ENCODE measurements at places on chromosomes 2 and 18. TPM values are rescaled to one million over a fixed set of nuclear protein-coding genes. Genes with fewer than 3 reads are reported as not detected.
A peak's percentile ranks its signal among the peaks of the same experiment; 100 is the strongest.

DNA sequence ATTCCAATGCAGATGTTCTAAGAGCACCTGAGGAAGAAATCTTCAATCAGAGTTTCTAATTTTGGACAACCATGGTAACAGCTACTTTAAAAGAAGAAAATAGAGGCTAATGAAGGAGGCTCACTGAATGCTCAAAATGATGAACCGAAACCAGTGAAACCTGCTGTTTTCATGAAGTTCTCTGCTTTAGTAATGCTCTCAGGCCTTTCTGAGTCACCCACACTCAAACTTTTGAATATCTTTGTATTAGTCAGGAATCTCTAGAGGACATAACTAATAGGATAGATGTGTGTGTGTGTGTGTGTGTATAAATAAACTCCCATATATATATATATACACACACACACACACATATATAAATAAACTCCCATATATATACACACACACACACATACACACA, 76.9 kb upstream of the RIT2 start:
- no peak for DNase-seq

DNA sequence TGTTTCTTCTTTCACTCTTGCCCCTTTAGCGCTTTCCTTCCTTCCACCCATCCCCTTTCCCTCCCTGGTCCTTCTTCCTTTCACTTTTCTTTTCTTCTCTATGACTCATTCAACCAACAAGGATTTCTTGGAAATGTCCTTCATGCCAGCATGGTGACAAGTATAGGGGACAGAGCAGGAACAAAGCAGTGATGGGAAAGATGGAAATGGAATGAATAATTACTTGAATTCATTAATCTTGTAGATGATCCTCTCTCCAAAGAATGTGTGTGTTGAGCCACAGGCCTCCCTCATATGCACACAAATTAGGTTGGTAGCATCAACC, 1.5 kb downstream of the VAMP5 start:
- no peak for DNase-seq

DNA sequence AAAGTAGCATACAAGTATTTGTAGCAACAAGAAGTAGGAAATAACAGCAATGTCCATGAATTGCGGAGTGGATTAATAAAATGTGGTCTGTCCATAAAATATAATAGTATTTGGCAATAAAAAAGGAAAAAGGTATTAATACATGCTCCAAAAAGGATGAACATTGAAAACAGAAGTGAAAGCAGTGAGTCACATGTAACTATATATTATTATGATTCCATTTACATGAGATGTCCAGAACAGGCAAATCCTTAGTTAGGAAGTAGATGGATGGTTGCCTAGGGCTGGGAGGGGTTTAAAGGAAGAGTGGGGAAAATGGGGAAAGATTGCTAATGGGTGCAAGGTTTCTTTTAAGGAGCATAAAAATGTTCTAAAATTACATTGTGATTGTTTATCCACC, 44.5 kb downstream of the CCDC74A start:
- DNase-seq = no peak

- DNase-seq = no peak
These were observed 3.8 kb upstream of the SALL3 start for GRCh38 chr18:78975699-78976335.

- DNase-seq = no peak
These were observed 456.7 kb downstream of the SOX11 start for GRCh38 chr2:6148882-6149281.

SPR gene
- 129 TPM for total RNA-seq

DNA sequence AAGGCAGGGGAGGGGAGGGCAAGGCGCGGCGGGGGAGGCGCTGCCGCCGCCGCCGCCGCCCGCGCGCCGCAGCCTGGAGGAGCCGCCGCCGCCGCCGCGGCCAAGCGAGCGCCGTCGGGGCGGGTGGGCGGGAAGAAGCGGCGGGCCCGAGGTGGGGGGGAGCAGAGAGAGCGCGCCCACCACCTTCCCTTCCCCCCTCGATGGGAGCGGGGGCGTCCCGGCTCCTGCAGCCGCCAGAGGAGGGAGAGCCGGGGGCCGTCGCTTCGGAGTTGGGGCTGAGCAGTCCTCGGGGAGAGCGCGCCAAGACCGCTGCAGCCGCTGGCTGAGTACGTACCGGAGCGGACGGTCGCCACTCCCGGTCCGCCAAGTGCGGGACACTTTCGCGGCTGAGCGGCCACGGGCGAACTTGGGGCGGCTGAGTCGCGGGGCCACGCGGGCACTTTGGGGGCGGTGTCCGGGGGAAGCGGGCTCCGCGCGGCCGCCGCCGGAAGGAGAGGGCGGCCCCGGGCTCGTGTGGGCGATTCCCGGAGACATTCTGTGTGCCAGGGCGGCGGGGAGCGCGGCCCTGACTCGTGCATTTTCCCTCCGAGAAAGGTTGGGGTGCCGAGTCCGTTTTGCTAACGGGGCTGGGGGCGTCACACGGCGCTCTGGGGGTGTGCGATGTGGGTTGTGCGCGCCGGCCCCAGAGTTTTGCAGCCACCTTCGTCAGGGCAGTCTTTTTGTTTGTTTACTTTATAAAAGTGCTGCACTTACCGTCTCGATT, at the start of gene NAB1:
NAB1 (plus strand) TSS at position 49 of the 763 bp plus-strand sequence. CDS start 10,094 bp downstream, outside the sequence.
- peak; percentile 46 for DNase-seq

NDUFAF7 gene
- total RNA-seq = 12.1 TPM

HAUS1 gene
- total RNA-seq = 24.6 TPM

DNA sequence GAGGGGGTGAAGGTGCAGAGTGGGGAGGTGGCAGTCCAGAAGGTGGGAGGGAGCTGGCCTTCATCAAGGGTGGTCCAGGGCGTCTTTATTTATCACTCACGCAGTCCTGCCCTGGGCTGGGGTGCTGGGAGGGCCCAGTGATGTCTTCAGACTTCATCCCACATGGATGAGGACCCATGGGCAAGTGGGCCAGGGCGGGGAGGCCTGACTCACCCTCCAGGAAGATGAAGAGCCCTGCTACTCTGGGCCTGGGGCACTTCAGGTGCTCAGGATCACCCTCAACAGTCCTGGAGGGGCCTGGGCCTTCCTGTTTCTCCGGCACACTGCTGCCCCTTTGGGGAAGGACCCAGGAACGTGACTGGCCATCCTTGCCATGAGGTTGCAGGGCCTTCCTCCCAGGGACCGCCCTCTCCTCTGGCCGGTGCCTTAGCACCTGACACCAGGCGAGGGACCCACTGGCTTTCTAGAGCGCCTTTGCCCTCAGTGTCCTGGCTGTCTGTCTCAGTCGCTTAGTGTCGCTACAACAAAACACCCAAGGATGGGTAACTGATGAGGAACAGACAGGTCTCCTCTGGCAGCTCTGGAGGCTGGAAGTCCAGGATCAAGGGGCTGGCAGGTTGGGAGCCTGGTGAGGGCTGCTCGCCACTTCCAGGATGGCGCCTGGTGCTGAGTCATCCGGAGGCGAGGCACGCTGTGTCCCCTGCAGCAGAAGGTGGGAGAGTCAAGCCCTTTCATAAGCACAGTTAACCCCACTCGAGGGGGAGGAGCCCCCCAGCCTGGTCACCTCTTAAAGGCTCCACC, 57.8 kb upstream of the HS6ST1 start:
- no peak for DNase-seq

OXER1 gene
- total RNA-seq = 1.3 TPM

GRCh38 chr18:25561918-25562317, 210.0 kb upstream of the ZNF521 start:
- DNase-seq = no peak

IL1RN gene
- 1.5 TPM for total RNA-seq

DNA sequence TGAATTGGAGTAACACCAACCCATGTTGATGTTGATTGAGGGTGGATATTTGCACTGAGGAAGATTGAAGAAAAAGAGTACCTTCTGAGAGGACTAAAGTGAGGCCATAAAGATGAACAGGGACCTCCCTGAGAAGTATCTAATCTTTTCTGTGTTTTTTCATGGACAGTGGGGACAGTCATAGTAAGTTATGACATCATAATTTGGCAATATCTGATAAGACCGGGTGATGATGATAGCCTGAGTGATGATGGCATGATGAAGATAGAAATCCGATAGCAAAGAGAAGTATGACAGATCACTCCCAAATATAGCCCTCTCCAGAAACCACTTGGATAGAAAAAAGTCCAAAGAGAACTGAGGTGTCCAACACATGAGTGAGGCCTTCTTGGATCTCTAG, 2.2 kb upstream of the ATP5MC3 start:
- no peak for DNase-seq

DNA sequence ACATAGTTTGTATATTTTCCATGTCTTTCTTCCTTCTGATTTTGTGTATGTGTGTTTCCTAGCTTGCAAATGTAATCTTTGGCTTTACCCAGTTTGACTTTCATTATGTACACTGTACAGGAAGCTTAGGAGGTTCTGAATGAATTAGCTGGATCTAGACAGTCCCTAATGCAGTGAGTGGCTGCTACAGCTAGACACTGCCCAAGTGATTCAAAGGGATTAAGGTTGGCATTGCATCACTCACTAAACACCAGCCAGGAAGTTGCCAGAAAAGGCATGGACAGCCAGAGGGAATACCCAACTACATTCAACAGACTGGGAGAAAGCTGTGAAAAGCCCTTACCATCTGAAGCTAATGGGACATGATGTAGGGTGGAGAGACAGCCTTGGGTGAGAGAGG, 316.0 kb upstream of the MEX3C start:
- DNase-seq = no peak

All from colonic mucosa (tissue), 4 donors.